ENCODE measurements at places on chromosomes 4 and X.
A peak's percentile ranks its signal among the peaks of the same experiment; 100 is the strongest.

- DNase-seq, result no peak
Measured at GRCh38 chr4:40164459-40164858, 32.4 kb upstream of the RHOH start.

- peak; percentile 7 for DNase-seq
Measured at GRCh38 chrX:48569958-48570357, 4.3 kb upstream of the RBM3 start.

GRCh38 chrX:39814391-39814790 is 283.4 kb downstream of the BCOR start:
- no peak for DNase-seq

GRCh38 chr4:47913861-47914219 is 543 bp downstream of the NFXL1 start:
- DNase-seq, result no peak

DNA sequence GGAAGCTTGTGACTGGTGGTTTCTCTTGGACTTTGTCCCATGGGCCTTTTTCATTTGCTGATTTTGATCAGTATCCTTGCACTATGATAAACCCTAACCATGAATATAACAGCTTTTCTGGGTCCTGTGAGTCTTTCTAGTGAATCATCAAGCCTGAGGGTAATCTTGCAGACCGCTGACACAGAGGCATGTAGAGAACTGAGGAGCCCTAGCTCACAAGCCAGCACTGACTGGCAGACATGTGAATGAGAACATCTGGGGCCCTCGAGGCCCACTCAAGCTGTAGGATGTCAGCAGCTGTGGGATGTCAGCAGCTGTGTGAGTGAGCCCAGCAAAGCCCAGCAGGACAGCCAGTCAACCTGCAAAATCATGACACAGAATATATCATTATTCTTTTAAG is 36.7 kb downstream of the HMGB3 start:
- no peak for DNase-seq
